ENCODE measurements at places on chromosomes 5 and 9. TPM values are rescaled to one million over a fixed set of nuclear protein-coding genes. Genes with fewer than 3 reads are reported as not detected.

GRCh38 chr9:137486545-137487453 lies 27.7 kb upstream of the NSMF start:
- no peak for ATAC-seq

DNA sequence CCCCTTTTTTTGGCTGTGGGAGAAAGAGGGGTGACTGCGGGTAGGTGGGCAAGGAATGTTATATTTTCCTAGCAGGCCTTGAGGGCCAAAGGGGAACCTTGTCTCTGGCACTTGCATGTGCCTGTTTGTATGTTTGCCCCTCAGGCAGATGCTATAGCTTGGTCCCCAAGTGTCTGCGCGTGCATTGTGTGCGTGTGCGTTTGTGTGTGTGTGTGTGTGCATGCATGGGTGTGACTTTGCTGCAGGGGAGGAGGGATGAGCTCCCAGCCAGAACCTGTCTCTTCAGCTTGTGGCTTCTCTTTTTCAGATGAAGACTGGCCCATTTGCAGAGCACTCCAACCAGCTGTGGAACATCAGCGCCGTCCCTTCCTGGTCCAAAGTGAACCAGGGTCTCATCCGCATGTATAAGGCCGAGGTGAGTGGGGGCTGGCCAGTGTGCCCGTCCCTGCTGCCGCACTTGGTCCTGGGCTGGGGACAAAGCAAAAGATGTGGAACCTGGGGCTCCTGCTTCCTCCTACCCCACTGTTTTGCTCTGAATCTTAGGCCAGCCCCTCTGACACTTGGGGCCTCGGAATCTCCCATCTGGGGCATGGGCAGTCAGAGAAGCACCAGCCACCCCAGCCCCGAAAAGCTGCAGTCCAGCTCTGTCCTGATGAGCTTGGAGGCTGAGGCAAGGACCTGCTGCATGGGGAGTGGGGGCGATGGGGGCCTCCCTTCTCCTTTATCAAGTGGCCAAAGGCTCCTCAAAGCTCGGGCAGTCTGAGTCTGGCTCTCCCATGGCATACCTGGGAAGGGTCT lies 31.1 kb downstream of the PTPA start:
- ATAC-seq, result no peak

- ATAC-seq, result no peak
Measured at GRCh38 chr5:2902186-2902585, 150.7 kb upstream of the IRX2 start.

DNA sequence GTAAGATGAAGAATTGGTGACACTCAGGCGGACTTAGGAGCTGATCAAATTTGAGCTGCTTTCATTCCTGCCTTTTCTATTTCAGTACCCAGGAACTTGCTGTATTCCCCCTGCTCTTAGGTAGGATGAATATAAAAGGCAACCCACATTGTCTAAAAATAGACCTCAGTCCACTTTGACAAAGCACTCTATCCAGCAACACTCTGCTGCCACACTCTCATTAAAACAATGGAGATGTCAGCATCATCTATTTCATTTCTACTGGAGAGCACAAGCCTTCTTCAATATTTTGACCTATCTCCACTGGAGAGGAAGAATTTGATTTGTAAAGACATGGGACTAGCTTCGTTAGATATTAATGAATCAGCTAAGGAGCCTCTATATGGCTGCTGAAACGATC lies 468.4 kb downstream of the PTPRD start:
- no peak for ATAC-seq

- ATAC-seq, result no peak
Measured at GRCh38 chr5:66362046-66362445, 217.9 kb downstream of the SREK1 start.

ZBED3 gene
- not detected for total RNA-seq

- no peak for ATAC-seq
Measured at GRCh38 chr9:16745359-16745758, 125.1 kb downstream of the BNC2 start.

GRCh38 chr9:90446200-90446948 lies 196.2 kb downstream of the DIRAS2 start:
- no peak for ATAC-seq

DNA sequence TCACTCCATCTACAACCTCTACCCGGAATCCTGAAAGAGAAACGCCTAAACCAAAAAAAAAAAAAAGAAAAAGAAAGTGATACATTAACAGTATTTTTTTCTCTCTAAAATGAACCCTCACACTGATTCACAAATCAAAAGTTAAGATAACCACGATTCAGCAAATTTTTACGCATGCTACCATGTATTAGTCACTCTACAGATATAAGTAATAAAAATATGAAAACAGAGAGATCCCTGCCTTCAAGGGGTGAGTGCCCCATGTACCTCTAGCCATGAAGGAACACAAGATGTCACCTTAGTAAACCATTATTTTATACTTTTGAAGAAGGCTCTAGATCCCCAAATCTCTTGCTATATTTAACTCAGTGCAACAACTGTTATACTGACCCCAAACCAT lies 33.4 kb downstream of the CEMIP2 start:
- ATAC-seq, result peak; percentile 88

- peak; percentile 72 for ATAC-seq
Measured at GRCh38 chr9:100219347-100219746, 120.3 kb downstream of the INVS start.

GRCh38 chr9:134525841-134526583 lies 115.6 kb upstream of the COL5A1 start:
- ATAC-seq, result no peak

GRCh38 chr9:84947412-84947972 lies 278.0 kb downstream of the NTRK2 start:
- no peak for ATAC-seq

ARL14EPL gene
- not detected for total RNA-seq

GRCh38 chr9:90107040-90107725 lies 502.4 kb downstream of the GADD45G start:
- no peak for ATAC-seq

GRCh38 chr5:154311362-154311761 lies 120.8 kb downstream of the GALNT10 start:
- peak; percentile 93 for ATAC-seq

ADRB2 gene
- 0.74 TPM for total RNA-seq

DNA sequence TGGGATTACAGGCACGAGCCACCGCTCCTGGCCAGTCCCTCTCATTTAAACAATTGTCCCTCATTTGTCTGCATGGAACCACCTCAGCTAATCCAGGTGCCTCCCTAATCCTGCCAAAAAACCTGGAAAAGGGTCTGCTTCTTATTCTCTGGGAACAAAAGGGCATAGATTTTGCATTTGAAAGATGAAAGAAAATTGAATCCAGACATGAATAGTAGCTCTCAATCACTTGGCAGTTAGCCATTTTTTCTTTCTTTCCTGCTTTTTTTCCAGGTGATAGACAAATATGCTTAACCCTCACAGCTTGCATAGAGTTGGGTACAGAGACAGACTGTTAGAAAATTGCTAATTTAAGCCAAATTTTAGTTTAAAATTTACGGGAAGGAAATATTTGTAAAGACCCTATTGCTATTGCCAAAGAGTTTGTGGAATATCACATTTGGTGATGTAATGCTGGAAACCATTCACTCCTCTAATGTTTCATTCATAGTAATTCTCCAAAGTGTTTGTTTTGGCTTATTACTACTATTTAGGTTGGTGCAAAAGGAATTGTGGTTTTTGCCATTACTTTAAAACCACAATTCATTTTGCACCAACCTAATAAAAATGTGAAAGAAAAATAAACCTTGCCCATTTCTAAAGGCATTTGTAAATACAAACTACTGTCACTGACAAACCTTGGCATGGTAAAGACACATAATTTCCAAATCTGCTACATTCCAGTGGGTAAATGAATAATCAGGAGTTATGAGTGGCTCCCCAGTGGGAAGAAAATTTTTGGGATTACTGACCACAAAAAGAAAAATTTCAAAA lies 80.5 kb upstream of the JAK2 start:
- no peak for ATAC-seq

SEC24A gene
- 55.4 TPM for total RNA-seq

DNA sequence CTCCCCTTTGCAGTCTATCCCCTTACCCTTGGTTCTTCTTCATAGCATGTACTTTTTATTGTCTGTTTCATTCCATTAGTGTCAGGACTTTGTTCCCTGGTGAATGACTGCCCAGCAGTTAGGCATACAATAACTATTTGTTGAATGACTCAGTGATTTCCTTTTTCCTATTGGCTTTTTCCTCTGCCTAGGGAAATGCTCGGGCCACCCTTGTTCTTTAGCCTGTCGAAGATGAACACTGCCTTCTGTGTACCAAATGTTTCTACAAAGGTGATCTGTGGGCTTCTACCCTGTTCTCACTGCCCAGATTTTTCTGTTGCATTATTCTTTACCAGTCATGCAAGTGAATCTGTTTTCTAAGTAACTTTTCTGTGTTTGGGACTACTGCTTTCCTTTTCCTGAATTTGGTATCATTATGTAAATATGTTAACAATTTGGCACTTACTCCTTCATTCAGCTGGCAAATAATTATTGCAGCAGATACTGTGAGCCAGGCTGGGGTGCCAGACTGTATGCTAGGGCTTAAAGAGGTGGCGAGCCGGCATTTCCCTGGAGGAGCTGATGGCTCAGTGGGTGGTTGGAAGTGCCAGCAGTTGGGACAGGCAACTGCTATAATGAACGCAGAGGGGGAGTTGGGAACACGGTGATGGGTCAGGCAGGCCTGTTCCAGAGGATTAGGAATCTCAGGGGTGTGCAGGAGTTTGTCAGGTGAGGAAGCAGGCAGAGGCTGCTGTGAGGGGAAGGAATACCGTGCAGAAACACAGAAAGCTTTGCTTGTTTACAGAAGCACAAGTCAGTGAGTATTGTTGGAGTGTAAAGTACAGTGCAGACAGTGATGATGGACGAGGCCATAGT lies 30.6 kb downstream of the KDM4C start:
- no peak for ATAC-seq

DNA sequence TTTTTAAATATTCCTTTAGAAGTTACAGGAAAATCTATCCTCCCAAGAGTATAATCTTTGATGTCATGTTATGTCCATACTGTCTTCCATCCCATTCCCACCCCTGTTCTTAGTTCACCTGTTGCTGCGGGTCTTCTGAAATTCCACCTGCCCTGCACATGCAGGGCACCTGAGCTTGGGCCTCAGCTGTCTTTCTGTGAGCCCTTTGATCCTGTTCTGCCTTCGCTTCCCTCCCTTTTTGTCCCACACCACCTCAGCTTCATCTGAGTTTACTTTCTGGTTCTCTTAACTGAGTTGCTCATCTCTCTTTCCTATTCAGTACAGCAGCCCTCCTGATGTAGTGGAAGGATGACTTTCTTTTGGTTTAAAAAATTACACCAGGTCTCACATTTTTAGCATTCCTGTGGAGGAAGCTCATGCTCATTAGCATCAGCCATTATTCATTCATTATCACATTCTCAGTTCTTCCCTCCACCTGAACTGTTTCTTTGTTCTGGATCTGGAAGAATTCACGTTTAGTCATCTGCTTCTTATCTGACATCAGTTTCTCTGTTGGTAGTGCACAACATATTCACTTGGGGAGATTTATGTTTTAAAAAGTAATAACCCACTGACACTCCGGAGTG lies 211.0 kb downstream of the ADCY2 start:
- ATAC-seq, result no peak

MRPS30 gene
- 42.0 TPM for total RNA-seq

DNA sequence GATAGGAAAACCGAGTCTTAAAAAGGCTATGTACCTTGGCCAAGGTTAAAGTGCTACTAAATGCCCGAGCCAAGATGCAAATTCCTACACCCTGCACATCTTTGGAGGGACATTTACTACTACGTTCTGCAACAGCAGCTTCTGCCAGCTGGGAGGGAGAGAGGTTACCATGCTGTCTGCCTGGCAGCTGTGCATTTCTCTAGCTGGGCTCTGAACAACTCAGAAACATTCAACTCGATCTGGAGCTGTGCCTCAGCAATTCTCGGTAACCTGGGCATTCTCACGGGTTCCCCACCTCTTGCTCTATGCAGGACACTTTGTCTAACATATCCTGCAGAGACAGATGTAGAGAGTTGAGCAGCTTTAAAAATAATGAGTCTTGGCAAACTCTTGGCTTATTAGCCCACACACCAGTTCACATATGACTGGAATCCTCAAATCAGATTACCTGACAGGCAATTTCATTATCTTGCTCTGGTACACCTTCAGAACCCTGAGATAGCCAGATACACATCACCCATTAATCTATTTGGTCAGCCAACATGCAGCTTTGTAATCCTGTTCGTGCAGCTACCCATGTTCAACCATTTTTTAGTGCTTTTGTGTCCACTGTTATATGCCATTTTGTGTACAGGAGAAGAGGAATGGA lies 115.8 kb downstream of the EFNA5 start:
- ATAC-seq, result no peak

DNA sequence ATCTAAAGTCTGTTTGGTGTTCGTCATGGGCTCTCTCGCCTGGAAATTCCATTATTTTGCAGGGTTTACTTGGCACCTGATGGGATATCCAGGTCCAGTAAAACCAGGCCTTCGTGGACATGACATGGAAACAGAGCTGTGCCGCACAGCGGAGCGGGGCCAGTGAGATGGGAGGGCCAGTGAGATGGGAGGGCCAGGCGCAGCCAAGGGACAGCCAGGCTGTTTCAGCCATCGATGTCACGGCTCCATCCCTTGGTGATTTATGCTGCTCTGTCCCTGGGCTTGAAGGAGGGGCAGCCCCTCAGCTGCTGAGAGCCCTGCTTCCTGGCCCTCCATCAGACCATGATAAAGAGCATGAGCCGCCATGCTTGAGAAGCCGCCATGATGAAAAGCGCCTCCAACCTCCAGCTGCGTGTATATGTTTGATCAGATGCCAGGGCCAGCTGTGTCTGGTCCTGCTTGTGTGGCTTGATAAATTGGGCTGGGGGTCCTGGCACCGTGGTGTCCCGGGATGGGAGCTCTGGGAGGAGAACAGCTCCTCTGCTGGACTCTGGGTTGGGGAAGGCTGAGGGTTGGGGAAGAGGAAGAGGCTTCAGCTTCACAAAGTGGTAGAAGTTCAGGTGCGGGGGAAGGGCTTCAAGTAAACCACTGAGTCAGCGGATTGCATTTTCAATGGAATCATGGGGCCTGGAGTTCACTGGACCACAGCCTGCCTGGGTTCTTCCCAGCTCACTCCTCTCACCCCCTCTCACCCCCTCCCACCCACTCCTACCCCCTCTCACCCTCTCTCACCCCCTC lies 6.1 kb upstream of the COL5A1 start:
- no peak for ATAC-seq

GABRG2 gene
- total RNA-seq, result not detected

GRCh38 chr9:20217596-20217995 lies 404.7 kb downstream of the MLLT3 start:
- no peak for ATAC-seq

DNA sequence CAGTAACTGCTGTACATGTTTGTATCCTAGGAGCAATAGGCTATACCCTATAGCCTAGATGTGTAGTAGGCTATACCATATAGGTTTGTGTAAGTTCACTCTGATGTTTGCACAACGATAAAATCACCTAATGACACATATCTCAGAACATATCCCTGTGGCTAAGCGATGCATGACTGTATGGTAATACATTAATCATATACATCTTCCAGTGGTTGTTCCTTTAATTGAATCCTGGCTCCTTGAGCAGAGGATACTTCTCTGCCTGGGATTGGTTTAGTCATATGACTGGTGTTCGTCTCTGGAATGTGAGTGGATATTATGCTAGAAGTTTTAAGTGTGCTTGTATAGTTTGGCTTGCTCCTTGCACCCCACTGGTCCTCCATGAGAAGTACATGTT lies 425.8 kb downstream of the MAN2A1 start:
- no peak for ATAC-seq

TAF9 gene
- total RNA-seq, result 60.0 TPM

- peak; percentile 89 for ATAC-seq
Measured at GRCh38 chr9:93003552-93004407, 54.7 kb upstream of the SUSD3 start.

ZNF366 gene
- not detected for total RNA-seq

PCDHB16 gene
- total RNA-seq, result not detected

GRCh38 chr9:115134941-115135340 lies 17.0 kb upstream of the TNC start:
- no peak for ATAC-seq

Measured in activated T-helper 17 cell treated with anti-CD3 and anti-CD28 coated beads, Interleukin-2, amount 50 U/mL, for 72 hours (primary cell).